ENCODE measurements at places on chromosomes 1 and 21.

DNA sequence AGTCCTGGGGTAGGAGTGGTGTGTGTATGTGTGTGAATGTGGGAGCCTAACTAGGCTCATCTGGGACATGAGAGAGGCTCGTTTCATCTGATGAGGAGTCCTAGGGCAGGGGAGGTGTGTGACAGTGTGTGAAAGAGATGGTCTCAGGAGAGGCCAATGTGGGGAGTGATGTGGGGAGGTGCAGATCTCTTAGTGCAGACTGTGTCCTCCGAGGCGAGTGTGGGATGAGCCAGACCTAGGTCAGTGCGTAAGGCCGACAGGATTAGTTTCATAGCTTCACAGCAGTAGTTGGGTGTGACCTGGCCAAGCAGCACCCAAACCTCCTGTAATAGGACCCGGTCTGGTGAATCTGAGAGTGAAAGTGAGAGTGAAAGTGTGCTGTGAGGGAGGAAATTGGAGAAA lies 94.7 kb downstream of the LIPI start:
- DNase-seq: no peak

DNA sequence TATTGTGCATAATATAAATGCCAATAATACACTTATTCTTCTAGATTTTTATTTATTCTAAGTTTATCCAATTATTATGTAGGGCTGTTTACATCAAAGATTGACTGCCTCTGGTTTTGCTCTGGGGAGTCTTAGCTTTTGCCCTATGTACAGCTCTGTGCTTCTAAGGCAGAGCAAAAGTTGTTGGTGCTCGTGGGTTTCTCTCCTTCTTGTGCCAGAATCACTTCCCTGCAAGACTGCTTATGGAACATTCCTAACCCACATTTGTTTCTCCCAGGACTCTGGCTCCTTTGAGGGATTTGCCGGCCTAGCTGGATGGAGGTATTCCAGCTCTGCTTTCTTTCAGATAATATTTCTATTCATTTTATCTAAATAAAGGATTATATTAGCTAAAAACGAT lies 849.1 kb downstream of the USP25 start:
- no peak for DNase-seq

GRCh38 chr1:118993700-118994026 lies 5.5 kb upstream of the TBX15 start:
- no peak for DNase-seq

- DNase-seq: no peak
Observed at GRCh38 chr1:93500275-93500674, 52.4 kb downstream of the FNBP1L start.

DNA sequence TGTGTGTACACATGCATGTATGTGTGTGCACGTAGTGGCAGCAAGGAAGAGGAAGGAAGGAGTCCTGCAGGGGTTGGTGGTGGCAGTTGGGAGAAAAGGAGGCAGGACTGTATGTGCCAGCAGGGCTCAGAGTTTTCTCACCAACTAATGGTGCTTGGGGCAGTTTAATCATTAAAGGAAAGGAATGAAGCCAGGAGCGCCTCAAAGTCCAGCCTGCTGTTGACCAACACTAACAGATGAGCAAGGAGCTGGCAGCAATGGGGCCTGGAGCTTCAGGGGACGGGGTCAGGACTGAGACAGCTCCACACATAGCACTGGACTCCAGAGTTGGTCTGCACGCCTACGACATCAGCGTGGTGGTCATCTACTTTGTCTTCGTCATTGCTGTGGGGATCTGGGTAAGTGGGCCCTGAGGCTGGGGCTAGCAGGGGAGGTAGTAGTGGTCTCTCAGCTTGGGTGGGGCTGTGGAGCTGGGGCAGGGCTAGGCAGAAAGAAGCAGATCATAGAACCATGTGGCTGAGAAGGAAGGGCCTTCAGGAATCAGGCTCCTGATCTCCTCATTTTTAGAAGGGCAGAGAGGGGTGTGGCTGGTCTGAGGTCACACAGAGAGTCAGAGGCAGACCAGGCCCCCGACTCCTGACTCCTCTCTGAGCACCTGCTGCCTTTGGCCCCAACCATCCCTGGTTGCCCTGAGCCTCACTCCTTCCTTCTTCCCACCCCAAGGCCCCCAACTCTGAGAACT lies at the start of gene SLC5A9:
Gene SLC5A9, plus strand, starts transcription at position 216 of the 742 bp plus-strand sequence. Its CDS starts 21 bp downstream, at position 237.
- DNase-seq: no peak

DNA sequence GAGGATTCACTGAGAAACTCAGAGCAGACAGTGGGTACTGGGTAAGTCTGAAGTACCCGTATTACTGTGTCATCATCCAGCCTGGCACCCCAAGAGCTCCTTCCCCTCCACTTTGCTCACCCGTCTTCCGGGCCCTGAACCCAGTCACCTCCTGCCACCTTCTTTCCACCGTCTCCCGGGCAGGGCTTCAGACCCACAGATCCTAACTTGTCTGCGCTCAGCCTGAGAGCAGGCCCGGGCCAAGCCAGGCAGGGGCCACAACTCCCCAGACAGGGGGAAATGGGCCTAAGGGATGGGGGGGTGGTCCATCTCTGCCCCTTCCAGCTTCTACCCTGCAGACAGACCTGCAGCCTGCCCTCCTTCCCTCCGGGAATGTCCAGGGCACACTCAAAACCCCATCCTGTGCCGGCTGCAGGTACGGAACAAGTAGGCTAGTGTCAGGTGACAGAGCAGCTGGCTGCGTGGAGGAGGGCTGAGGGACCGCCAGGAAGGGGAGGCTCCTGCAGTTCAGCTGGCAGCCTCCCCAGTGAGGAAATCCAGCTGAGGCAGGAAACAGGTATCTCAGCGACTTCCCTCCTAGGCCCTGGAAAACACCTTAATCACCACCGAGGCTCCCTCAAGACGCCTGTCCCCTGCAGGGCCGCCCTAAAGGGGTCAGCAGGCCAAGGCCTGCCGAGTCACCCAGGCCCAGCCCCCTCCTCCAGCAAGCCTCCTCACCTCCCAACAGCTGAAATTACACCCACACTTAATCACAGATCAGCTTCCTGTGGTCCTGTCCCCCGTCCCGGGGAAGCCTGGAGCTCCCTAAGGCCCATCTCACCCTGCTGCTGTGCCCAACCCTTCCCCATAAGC lies 3.5 kb downstream of the HSPG2 start:
- DNase-seq: no peak
